ENCODE measurements at places on chromosomes 16 and 17. TPM values are rescaled to one million over a fixed set of nuclear protein-coding genes. Genes with fewer than 3 reads are reported as not detected.

DNA sequence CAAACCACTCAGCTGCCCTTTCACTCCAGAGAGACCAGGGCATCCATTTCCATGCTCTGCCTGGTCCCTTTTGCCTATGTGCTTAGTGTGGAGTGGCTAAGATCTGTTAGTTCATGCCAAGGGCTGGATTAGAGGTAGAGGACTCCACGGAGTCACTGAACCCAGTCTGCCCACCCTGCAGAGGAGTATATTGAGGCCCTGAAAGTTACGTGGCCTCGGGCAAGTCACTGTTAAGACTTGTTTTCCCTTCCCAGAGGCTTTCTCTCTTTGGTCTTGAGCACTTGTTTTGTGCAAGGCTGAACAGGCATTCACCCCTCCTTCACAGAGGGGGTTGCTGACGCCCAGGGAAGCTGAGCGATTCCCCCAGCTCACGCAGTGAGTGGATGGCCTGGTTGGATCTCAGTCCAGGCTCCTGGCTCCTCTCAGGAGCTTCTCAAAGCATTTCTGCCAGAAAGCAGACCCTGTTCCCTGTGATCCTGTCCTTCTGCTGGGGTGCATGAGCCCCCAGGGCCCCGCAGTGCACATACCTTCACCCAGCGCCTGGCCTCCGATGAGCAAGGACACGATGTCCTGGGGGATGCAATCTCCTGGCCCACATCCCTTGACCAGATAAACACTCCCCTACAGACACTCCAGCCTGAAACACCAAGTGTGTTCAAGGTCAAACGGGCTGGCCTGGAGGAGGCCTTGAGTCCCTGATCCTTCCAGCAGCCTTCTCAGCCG, 153.4 kb upstream of the GSE1 start:
- DNase-seq: no peak

CSH1 gene
- not detected for total RNA-seq

TP53TG3 gene
- total RNA-seq: not detected

ZNF213 gene
- 2.1 TPM for total RNA-seq

- no peak for DNase-seq
Measured at GRCh38 chr16:87878704-87879103, 9.4 kb upstream of the SLC7A5 start.

ZACN gene
- total RNA-seq: not detected

All from A172 (cell line).